ENCODE measurements at places on chromosomes 1 and 21.

GRCh38 chr1:228405979-228406228 is 731 bp downstream of the TRIM11 start:
- DNase-seq, result no peak

- DNase-seq, result no peak
These were observed 74.2 kb upstream of the MACF1 start for GRCh38 chr1:39130325-39130724.

DNA sequence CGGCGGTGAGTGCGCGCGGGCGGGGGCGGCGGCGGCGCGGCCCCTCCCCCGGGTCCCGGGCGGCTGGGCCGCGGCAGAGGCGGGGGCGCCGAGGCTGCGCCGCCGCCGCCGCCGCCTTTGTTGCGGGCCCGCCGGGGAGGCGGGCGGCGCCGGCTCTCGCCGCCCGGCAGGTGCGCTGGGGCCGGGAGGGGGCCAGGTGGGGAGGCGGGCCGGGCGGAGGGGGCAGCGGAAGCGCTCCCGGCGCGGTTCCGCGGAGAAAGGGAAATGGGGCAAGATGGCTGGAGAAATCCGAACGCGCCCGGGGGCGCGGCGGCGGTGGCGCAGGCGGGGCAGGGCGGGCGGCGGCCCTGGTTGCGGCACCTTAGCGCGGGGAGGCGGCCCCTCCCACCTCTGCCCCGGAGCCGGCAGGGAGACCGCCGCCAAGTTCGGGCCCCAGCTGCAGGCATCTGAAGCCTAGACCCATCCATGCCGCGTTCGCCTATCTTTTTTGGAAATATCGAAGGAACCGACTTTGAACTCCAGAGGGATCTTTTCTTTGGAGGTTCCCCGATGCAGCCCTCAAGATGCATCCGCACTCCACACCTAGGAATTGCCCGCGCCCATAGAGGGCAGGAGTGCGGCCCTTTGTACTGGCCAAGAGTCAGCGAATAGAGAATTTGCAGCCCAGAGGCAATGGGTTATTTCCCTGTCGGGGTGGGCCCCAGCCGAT is 479 bp downstream of the POGK start:
- peak; percentile 32 for DNase-seq

- no peak for DNase-seq
These were observed 1.2 kb upstream of the ANGPTL7 start for GRCh38 chr1:11187931-11188330.

DNA sequence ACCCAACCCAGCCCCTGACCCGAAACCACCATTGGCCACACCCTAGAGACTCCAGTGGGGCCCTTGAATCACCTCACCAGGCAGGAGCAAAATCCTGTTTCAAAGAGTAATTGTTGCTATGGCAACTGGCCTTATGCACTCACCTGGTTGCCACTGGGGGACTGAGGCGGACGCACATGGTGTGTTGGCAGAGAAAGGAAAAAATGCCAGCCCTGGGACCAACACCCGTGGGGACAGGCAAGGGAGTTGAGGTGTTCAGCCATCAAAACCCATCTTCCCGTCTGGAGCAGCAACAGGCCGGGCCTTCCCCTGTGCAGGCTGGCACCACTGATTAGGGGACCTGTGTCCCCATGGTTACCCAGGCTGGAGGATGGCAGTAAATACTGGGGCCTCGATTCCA is 395.8 kb upstream of the VAMP3 start:
- DNase-seq, result no peak

DNA sequence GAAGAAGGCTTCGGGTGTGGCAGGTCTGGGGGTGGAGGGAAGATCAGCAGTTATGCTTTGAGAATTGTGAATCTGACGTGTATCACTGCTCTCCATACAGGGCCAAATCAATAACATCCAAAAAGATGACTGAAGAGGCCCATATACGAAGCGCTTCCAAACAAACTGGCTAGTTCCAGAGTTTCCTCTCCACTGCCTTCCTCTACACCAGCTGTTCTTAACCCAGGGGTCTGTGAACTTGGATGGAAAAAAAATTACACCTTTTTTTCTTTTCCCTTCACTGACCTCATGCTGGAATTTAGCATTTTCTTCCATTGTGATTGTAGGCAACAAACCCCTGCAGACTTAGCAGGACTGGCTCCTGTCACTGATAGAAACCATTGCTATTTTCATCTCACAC is 77.1 kb upstream of the NBL1 start:
- no peak for DNase-seq

GRCh38 chr1:8022395-8023286 is 3.5 kb downstream of the ERRFI1 start:
- DNase-seq, result no peak

DNA sequence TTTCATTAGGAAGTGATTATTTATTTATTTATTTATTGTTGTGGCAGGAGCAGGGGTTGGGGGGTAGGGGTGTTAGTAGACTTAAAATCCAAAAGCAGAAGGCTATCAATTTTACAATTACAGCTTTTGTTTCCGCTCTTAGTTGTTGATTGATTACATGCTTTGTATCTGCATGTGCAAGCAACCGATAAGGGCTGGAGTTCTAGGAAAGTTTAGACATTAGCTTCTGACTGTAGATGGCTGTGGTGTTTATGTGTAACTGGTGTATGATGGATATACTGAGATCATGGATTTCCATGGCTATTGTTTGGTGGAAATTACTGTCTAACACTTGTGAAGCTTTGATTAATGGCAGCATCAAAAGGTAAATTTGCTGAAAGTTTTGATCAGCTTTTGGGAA is 2.8 kb downstream of the ST6GALNAC5 start:
- DNase-seq, result no peak

- DNase-seq, result no peak
These were observed 450.2 kb downstream of the LMO4 start for GRCh38 chr1:87778896-87779295.

GRCh38 chr1:27234049-27234882 is at the start of gene WDTC1:
Gene WDTC1 (plus strand): TSS chr1:27234632. CDS start chr1:27261055, 26,423 bp downstream.
- peak; percentile 98 for DNase-seq

- DNase-seq, result no peak
These were observed 85.2 kb upstream of the WLS start for GRCh38 chr1:68317543-68317942.

DNA sequence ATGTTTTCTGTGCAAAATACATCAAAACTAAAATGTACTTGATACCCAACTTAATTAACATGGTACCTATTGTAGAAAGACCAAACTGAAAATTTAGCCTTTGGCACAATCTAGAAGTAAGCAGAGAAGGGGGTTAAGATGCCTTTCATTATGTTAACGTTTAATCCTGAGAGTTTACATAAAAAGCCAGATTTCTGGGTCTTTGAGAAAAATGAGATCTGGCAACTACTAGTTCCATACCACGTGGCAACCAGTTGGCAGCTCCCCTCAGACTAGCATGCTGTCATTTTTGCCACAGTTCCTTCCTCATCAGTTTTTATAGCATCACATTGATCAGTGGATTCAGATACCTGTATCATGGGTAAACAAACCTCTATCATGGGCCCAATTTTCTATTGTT is 1.5 kb downstream of the RO60 start:
- peak; percentile 8 for DNase-seq

GRCh38 chr1:222033450-222033849 is 291.6 kb upstream of the DUSP10 start:
- DNase-seq, result no peak

DNA sequence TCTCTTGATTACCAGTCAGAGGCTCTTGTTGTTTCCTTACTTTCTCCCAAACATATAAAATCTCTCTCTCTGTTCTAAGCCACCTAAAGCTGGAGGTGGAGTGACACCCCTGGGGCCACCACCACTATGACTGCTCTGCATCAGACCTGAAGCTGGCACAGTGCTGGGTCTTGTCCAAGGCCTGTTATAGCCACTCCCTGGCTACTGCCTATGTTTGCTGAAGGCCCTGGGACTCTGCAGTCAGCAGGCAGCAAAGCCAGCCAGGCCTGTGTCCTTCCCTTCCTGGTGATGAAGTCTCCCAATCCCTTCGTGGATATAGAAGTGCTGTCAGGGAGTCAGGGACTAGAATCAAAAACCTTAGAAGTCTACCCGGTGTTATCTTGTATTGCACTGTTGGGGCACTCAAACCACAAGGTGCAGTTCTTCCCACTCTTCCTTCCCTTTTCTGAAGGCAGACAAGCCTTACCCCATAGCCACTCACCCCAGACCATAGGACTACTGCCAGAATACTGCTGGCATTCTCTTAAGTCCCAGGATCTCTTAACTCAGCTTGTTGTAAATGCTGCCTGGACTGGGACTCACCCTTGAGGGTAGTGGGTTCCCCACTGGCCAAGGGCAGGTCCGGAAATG is 103.1 kb downstream of the RPS6KC1 start:
- no peak for DNase-seq

- no peak for DNase-seq
These were observed 155.4 kb upstream of the DUSP10 start for GRCh38 chr1:221897321-221897721.

DNA sequence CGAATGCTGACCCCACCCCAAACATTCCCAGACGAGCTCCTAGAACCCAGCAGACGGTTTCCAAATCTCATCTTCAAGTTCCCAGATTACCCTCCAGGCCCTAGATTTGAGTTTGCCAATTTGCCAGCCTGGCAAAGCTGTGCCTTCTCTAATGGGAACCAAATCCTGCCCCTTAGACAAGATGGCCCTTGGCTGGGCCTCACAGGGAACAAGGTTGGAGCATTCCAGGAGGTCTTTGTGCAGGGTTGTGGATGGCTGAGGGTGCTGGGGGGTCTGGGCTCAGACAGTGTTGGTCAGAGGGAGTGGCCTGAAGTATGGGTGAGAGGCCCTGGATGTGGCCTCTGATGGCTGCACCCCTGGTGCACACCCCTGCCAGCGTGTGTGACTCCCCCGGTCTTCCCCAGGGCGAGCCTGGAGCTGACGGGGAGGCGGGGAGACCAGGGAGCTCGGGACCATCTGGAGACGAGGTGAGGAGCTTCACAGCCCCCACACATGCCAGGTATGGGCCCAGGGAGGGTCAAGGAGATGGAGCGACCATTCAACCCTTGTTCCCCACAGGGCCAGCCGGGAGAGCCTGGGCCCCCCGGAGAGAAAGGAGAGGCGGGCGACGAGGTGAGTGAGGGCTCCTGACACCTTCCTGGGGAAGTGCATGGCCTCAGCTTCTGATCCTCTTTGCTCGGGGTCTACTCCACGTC is 10.2 kb downstream of the COL6A1 start:
- DNase-seq, result no peak

DNA sequence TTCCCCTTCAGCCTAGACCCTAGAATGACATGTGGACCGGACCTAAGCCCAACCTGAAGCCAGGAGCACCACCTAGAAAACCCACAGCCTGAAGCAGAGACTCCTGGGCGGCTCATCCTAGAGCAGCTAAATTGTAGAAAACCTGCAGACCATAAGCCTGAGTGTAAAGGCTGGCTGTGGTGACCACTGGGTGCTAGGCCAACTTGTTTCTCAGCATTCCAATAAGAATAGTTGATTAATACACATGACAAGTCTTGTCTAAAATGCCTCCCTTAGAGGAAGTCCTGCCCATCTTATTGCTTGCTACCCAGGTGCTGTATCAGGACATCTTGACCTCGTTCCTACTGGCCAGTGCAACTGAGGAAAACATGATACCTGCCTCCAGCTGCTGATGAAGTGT is 23.3 kb upstream of the CASQ2 start:
- DNase-seq, result no peak

- no peak for DNase-seq
These were observed 28.1 kb downstream of the RCOR3 start for GRCh38 chr1:211287218-211287617.
